ENCODE measurements at places on chromosomes 6 and 20. TPM values are rescaled to one million over a fixed set of nuclear protein-coding genes. Genes with fewer than 3 reads are reported as not detected.

- no peak for DNase-seq
These were observed 93.7 kb downstream of the ZFAND3 start for GRCh38 chr6:37913210-37913609.

DNA sequence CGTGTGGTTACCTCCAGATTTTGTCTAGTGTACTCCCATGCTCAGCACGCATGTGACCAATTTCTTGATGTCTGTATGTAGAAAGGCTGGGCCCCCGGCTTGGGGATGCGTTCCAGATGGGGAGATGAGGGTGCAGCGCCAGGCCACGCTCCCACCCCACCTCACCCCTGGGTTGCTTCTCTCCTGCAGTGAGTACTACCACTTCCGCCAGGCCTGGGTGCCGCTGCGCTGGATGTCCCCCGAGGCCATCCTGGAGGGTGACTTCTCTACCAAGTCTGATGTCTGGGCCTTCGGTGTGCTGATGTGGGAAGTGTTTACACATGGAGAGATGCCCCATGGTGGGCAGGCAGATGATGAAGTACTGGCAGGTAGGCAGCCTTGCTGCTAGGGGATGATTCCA lies 11.5 kb upstream of the SRF start:
- DNase-seq = no peak

- no peak for DNase-seq
These were observed 51.2 kb downstream of the HNF4A start for GRCh38 chr20:44406572-44407137.

GRCh38 chr6:28867086-28867409 lies 56.7 kb downstream of the TRIM27 start:
- no peak for DNase-seq

DNA sequence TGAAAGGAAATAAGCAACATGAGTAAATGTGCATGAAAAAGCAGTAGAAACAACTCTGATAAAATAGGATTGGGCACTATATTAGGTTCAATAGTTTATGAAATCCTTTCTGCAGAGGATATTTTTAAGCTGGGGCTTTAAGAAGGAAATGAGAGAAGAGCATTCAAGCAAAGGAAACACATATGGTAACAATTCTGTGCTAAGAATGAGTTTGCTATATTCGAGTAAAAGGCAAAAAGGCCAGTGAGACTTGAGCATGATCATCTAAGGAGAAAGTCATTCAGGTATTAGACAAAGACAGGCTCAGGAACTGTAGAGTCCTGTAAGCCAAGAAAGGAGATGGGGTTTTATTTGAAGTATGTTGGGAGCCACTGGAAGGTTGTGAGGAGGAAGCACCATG lies 387.1 kb upstream of the FLRT3 start:
- DNase-seq = no peak

- DNase-seq = no peak
These were observed 11.6 kb upstream of the KCNG1 start for GRCh38 chr20:51034476-51034875.

- peak; percentile 22 for DNase-seq
These were observed 289.5 kb upstream of the CDYL start for GRCh38 chr6:4486568-4487315.

- DNase-seq = no peak
These were observed 10.6 kb downstream of the KCNK17 start for GRCh38 chr6:39303425-39304153.

DNA sequence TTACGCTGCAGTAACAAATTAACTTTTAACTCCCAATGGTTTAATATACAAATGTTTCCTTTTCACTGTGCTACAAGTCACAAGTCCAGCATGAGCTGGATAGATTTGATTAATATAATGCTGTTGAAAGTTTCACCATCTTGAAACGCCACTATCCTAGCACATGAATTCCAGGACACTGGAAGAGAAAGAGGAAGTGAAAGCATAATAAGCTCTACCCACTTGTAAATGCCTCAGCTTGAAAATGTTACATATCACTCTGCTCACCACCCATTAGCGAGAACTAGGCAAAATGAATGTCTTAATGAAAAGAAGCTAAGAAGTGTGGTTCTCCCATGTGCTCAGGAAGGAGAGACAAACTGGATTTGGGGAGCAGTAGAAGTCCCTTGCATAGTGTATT lies 46.9 kb downstream of the PCSK2 start:
- no peak for DNase-seq

DNA sequence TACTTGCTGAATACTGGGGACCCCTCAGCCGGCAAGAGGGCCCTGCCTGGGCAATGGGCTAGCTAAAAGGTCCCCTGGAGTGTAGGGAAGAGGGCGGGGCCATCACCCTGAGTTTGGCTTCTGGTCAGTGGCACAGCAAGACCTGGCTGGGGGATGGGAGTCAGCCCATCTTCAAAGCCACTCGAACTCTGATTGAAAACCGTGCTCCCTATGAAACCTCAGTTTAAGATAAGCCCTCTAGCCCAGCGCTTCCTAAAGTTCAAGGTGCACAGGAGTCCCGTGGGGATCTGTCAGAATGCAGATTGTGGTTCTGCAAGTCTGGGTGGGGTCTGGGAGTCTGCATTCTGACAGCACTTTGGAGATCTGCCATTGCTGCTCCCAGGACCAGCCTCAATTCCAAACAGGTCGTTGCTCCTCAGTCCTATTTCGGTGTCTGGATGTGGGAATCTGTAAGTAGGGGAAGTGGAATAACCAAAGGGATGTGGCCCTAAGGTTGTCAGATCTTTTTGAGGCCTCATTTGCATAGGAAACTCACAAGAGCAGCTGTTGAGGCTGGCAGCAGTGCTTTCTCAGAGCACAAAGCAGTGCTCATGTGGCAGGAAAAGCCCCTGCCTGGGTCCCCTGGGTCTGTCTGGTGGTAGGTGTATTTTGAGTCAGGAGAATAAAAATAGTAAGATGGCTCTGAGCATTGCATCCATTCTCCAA lies 85.3 kb upstream of the SCP2D1 start:
- no peak for DNase-seq

Gene APOM
- total RNA-seq = 4.4 TPM

Gene FBXO5
- 5.8 TPM for total RNA-seq

Gene OR5V1
- total RNA-seq = not detected

Gene KCNG1
- total RNA-seq = not detected

Gene SYNCRIP
- total RNA-seq = 144 TPM

Gene TCP11
- 2.8 TPM for total RNA-seq

Gene ENPP4
- 16.2 TPM for total RNA-seq

Gene LGSN
- not detected for total RNA-seq

Gene EEF1E1
- total RNA-seq = 24.2 TPM

Gene HSPA12B
- 7.3 TPM for total RNA-seq

Gene PSMA7
- total RNA-seq = 283 TPM
